Putamen (tissue), 1 donor: ENCODE measurements at places on chromosomes 13 and 19.

DNA sequence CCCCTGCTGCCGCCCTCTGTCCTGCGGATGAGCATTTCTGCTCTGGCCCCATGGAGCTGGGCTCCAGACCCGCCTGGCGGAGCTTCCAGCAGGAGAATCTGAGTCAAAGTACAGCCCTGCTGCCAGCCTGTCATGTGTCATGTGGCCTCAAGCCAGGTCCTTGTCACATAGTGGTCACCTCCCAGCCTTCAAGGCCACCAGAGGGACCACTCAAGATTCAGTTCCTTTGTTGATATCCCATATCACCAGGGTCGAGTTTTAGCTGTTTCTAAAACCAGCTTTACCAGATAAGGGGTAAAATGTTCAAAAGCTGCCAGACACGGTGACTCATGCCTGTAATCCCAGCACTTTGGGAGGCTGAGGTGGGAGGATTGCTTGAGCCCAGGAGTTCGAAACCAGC lies 13.4 kb downstream of the THOP1 start:
- no peak for DNase-seq

DNA sequence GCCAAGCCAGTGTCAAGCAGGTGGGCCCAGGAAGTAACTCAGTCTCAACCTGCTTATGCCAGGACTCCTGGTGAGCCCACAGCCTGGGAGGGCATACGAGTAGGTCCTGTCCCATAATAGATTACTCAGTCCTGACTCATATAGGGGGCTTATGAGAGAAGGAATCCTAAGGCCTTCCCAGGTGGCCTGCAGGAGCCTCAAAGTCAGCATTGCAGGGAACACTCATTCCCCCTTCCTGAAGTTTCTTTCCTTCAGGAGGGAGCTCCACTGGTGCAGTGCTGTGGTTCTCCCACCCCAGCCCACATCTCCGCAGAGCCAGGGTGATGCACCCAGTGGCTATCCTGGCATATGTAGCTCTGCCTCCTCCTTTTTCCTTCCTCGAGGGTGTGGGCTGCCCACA lies 137.3 kb downstream of the ZIC5 start:
- DNase-seq = no peak

GRCh38 chr13:29294821-29295220 lies 300.7 kb downstream of the SLC7A1 start:
- DNase-seq = no peak

- DNase-seq = no peak
These were observed 71.3 kb downstream of the CEBPG start for GRCh38 chr19:33444562-33445441.

- peak; percentile 18 for DNase-seq
These were observed 348.5 kb upstream of the ARGLU1 start for GRCh38 chr13:106916329-106916976.

- no peak for DNase-seq
These were observed 300.7 kb downstream of the DCT start for GRCh38 chr13:94178625-94179244.

DNA sequence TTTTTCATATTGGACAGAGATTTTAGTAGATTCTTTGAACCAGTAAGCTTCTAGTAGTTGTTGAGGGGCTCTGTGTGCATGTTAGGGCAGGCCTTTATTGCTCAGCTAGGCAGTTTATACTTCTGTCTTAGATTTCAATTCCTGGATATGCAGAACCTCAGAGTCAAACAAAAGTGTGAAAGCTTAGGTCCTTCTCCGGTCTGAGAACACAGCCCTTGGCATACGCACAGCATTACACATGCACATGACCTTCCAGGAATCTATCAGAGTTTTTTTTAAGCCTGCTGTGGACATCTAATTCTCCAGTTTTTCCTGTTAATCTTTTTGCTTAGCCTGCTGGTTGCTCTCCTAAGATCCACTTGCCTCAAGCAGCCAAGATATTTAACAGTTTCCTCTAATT lies 77.9 kb upstream of the KL start:
- DNase-seq = no peak

- no peak for DNase-seq
These were observed 182.7 kb upstream of the TSC22D1 start for GRCh38 chr13:44758630-44759383.

DNA sequence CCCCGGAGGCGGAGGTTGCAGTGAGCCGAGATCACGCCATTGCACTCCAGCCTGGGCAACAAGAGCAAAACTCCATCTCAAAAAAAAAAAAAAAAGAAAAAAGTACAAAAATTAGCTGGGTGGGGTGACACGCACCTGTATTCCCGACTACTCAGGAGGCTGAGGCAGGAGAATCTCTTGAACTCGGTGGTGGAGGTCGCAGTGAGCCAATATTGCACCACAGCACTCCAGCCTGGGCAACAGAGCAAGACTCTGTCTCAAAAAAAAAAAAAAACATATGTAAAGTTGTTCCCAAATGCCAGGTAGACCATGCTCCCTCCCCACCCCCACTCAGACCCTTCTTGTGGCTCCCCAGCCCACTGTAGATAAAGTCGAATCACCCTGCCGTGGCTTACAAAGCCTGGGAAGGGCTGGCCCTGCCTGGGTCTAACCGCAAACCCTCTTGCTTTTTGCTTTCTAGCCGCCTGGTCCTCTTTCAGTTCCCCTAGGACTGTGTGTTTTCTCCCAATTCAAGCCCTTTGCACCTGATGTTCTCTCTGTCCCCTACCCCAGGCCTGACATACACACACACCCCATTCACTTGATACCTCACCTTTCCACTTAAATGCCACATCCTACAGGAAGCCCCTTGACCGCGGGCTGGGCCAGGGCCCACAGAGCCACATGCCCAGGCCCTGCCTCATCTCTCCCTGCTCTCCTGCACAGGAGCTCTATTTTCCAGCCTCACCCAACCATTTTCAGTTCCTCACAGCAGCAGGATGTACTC lies 34.4 kb downstream of the MAP4K1 start:
- no peak for DNase-seq

GRCh38 chr19:50467566-50467965 lies 8.7 kb upstream of the EMC10 start:
- no peak for DNase-seq

DNA sequence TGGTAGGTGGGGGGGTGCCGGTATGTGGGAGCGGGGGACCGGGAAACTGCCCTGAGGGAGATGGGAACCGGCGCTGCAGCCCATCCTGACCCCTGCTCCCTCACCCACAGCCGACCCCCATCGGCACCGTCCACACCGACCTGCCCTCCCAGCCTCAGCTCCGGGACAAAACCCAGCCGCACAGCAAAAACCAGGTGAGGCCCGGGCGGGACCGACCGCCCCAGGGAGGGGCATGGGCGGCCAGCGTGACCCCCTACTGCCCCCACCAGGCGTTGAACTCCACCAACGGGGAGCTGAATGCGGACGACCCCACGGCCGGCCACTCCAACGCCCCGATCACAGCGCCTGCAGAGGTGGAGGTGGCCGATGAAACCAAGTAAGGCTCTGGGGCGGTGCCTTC lies 35.9 kb downstream of the BTBD2 start:
- no peak for DNase-seq

- DNase-seq = no peak
These were observed 659.2 kb downstream of the UQCRFS1 start for GRCh38 chr19:28553764-28554163.

DNA sequence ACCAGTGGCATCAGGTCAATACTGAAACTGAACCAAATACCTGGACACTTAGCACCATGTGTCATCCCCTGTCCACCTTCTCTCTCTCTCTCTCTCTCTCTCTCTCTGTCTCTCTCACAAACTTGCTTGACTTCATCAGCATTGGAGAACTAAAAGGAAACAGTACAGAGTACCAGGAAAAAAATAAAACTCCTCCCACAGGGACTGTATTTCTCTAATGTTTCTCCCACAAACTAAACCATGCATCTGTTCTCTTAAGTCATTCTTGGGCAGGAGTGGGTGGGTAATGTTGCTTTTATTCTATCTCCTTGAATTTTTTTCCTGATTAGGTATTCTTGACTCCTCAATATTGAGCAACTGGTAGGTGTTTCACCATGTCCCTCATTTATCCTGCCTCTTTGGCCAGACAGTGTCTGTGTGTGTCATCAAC lies 112.9 kb upstream of the CACNA1A start:
- DNase-seq = no peak

DNA sequence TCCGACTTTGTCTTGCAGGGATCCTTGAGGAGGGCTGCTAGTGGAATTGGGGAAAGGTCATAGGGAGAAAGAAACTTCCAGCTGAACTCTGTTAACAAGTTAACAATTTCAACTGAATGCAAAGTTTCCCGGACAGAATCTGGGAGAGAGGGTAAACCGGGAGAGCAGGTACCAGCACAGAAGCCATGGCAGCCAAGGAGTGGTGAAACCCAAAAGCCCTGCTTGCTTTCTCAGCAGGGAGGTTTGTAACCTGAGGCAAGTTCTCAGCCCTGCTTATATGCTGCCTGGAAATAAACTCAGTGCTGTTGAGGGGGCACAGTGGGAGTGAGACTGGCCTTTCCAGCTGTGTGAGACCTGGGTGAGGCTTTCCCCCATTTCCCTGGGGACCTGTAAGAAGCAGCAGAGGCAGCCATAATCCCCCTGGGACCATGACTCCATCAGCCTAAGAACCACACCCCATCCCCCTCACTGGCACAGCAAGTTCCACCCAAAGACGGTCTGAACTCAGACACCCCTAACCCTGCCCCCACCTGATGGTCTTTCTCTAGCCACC lies 84.0 kb downstream of the SUCLA2 start:
- DNase-seq = no peak

DNA sequence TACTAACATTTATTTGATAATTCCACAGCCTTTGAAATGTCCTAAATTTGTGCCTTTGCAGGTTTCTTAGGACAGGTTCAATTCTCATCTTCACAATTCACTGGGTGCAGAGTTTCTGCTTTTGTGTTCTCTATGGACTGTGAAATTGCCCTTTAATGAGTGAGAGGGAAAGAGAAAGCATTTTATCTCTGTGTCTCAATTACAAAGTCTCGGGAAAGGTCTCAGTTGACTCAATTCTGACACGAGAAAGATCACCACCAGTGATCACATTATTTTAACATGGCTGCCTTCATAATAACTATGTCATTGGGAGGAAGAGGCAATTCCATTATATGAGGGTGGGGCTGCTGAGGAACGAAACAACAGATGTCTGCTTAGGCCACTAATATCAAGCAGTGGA lies 26.2 kb upstream of the LRCH1 start:
- DNase-seq = no peak

GRCh38 chr13:102873653-102874052 lies 27.8 kb downstream of the ERCC5 start:
- no peak for DNase-seq

- DNase-seq = no peak
These were observed 945.2 kb downstream of the TUBA3C start for GRCh38 chr13:18236528-18236815.

DNA sequence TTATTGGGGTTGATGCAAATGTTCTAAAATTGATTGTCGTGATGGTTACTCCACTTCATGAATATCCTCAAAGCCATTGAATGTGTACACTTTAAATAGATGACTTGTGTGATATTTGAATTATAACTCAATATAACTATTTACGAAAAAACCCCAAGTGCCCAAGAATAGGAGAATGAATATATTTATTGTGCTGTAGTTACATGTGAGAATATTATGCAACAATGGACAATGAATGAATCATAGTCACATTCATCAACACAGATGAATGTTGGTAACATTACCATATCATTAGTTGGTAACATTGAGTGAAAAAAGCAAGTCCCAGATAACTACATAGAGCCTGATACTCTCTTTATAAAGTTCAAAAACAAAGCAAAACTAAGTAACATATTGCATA lies 127.8 kb upstream of the UBL3 start:
- no peak for DNase-seq

GRCh38 chr13:112753833-112754232 lies 64.0 kb downstream of the ATP11A start:
- DNase-seq = no peak

DNA sequence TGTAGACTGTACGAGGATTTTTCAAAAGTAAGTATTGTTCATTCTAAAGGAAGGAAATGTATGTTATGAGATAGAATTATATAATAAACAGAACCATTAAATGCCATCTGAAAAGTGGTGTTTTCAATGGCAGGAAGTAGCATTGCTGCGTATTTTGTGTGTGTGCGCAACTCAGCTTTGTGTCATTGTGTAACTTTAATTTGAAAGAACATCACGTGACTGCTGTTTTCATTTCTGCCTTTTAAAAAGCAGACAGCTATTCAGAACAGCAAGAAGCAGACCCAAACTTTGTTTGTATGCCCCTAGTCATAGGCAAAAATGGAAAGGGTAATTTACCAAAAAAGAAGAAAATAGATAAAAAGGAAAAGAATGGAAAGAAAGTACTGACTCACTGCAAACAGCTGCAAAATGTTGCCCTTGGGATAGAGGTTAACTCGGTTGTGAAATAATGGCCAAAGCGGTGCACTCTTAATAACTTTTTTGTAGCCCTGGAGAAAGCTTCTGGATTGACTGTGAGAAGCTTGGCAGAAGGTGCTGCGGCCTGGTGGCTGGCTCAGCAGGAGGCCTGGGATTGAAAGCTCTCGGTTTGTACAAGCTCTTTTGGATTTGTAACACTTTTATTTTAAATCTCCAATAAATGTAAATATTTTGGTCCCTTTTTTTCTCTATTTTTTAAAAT lies 97.3 kb downstream of the GGACT start:
- DNase-seq = no peak

DNA sequence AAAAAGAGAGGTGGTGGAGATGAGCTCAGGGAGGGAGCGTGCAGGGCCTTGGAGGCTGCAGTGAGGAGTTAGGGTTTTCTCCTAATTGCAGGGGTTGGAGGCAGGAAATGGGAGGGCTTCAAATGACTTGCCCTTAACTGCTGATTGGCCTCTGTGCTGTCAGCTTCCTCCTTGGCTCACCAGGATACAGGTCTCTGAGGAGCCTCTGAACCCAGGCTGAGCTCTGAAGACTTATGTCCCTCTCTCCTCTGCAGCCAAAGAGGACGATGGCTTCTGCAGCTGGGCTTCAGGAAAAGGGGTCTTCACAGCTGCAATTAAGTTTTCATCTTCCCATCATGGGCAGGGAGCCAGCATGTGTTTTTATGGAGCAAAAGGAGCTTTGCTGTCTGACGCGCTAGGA lies 6.7 kb upstream of the RANBP3 start:
- DNase-seq = no peak

DNA sequence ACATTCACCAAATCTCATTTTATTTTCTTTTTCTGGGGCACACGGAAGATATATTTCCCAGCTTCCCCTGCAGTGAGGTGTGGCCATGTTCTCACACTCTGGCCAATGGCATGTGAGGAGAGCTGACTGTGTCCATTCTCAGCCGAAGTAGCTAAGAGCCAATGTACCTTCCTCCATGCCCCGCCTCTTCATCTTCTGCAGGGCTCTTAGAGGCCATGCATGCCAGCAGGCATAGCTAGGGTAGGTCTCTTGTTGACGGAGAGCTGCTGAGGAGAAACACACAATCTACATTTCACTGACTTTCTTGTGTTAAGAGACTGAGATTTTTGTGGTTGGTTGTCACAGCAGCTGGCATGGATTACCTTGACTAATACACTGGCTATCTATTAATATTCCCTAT lies 9.8 kb upstream of the MICU2 start:
- DNase-seq = no peak
